NCI-H748 treated with DMSO at 0.1 percent for 48 hours (cell line): ENCODE measurements at places on chromosomes 4 and X.

DNA sequence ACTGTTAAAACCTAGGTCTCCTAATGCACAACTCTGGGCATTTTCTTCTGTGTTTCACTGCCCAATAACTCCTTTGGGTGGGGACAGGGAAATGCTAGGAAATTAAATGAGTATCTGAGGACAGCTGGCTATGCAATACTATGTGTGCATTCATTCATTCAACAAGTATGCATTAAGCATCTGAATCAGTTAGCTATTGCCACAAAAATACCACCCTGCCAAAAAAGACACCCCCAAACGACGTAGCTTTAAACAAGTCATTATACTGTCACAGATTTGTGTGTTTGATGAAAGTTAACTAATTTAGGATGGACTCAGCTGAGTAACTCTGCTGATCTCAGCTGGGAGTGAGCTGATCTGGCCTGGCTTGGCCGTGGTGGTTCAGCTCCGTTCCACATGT is 29.8 kb upstream of the PTCHD1 start:
- no peak for DNase-seq

DNA sequence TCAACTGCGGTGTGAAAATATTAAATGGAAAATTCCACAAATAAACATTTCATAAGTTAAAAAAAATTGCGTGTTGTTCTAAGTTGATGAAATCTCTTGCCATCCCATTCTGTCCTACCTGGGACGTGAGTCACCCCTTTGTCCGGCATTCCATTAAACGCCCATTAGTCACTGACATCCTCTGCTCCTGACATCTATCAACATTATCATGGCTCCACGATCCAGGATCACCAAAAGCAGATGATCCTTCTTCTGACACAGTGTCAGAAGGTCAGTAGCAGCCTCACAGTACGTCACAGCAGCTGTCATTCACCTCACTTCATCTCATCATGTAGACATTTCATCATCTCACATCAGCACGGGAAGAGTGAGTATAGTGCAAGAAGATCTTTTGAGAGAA is 125.7 kb downstream of the ZNF827 start:
- no peak for DNase-seq

DNA sequence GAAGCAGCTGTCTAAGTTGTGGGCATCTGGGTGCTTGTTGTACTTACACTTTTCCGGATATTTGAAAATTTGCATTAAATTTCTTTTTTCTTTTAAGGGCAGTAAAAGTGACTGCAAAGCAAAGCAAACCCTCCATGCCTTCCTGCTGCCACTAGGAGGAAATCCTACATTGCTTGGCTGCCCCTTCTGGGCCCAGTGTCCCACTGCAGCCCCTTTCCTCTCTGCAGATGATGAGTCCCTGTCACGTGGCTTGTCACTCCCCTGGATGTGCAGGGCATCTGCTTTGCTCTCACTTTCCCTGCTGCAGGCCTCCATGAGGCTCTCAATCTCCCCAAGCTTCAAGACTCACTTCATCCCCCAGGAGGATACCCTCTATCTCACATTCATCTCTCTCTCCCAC is 12.7 kb downstream of the TSR2 start:
- no peak for DNase-seq

- DNase-seq, result no peak
Measured at GRCh38 chrX:153375571-153375970, 25.6 kb downstream of the PNMA6E start.

DNA sequence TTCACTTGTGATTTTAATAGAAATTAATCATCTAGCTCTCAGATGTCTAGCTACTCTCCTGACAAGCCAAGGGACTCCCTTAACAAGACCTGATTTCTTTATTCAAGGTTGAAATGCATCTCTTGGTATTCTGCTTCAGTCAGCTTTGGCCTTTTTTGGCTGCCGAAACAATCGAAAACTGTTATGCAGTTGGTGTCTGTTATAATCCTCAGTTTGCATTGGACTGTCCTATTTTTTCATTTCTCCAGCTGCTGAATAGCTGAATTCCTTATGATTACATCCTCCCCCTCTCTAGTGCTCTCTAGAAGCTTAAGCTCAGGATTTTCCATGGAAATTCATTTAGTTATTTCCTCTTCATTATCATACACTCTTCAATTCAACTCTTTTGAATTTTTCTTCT is 177.2 kb downstream of the TRIML1 start:
- no peak for DNase-seq

GRCh38 chrX:119579414-119579813 is 5.1 kb downstream of the UBE2A start:
- no peak for DNase-seq

- no peak for DNase-seq
Measured at GRCh38 chr4:1538096-1538410, 131.8 kb upstream of the NKX1-1 start.

GRCh38 chrX:1417921-1418771 is 26.2 kb upstream of the SLC25A6 start:
- no peak for DNase-seq

GRCh38 chr4:1239141-1239949 is 9.6 kb downstream of the CTBP1 start:
- no peak for DNase-seq

- no peak for DNase-seq
Measured at GRCh38 chrX:68912113-68912512, 83.3 kb downstream of the EFNB1 start.

DNA sequence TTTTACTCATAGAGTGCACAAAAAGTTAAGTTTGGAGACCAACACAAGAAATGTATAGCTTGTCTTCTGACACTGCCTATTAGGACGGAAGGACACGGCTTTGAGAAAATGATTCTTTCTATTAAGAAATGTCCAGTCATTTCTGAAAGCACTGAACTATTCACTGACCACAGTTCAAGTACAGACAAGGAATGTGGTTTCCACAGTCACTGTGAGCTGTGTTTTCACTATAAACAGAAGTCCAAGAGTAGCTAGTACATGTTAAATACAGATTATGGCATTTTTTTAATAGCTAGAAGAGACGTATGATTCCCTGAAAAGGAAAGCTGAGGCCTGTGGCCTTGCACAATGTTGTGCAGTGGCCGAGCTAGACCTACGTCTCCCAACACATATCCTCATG is 115.1 kb upstream of the GPM6A start:
- no peak for DNase-seq

DNA sequence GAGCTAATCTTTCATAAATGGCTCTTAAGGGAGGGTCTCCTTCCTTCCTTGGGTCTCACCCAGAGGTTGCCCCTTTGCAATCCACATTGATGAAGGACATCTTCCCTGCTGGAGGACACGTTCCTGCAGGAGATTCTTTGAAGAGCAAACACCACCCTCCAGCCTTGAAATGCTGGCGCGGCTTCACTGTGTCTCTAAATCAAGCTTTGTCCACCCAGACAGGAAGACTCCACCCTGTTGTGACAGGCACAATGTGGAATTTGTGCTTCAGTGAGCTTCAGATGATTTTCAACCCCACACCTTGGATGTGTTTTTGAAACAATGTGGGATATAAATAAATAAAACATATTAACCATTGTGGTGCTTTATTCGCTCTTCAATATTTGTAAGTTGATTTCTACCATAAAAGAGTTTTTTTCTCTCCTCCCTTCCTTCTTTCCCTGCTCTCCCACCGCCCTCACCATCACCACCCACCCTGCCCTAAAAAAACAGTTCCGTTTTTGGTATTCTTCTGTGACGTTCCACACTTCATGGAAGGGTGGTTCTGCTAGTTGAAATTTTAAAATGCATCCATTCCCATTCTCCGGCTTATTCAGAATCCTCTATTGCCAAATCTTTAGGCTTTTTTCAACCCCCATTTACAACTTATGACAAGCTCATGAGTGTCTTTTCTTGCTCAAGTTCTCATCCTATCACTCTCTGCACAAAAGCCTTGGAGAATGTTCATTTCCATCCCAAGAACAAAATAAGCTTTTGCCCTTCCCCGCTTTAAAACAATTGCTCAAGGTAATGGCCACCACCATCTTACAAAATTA is 264.3 kb downstream of the RAPGEF2 start:
- no peak for DNase-seq

DNA sequence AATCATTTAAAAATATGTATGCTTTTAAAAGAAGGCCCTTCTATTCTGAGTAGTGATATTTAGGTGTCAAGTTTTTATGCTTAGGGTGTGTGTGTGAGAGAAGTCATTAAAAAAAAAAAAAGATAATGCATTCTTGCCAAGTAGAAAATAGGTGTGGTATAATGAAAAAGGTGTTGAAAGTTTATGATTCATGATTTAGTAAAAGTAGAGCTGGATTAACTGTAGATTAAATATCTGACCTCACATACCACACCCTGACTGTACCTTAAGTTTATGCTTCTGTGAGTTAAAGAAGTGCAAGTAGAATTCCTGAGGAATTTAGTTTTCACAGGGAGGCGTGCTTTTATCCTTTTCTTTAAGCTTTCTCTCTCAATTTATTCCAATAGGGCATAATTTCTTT is 71.1 kb downstream of the BMPR1B start:
- no peak for DNase-seq

- no peak for DNase-seq
Measured at GRCh38 chr4:83083925-83084475, 30.5 kb downstream of the PLAC8 start.

DNA sequence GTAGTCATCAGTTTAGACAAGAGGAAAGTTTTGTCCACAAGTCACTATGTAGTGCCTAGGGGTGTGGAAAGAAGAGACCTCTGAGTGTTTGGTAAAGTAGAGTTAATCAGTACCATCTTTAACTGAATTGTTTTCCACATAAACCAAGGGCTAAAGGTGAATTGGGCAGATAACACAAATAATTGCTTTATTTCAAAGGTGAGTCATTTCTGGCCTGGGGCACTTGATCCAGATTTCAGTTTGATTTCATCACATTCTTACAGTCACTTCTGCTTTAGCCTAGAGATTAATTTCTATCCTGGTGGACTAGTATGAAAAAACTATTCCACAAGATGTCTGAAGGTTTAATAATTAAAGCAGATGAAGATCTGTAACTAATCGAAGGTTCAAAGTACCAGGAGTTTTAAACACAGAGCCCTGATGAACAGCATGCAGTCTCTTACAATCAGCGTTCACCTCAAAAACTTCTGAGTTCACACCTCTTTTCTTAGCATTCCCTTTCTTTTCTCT is 74.5 kb upstream of the BOD1L1 start:
- no peak for DNase-seq

GRCh38 chrX:30735839-30736238 is 82.6 kb downstream of the GK start:
- no peak for DNase-seq

DNA sequence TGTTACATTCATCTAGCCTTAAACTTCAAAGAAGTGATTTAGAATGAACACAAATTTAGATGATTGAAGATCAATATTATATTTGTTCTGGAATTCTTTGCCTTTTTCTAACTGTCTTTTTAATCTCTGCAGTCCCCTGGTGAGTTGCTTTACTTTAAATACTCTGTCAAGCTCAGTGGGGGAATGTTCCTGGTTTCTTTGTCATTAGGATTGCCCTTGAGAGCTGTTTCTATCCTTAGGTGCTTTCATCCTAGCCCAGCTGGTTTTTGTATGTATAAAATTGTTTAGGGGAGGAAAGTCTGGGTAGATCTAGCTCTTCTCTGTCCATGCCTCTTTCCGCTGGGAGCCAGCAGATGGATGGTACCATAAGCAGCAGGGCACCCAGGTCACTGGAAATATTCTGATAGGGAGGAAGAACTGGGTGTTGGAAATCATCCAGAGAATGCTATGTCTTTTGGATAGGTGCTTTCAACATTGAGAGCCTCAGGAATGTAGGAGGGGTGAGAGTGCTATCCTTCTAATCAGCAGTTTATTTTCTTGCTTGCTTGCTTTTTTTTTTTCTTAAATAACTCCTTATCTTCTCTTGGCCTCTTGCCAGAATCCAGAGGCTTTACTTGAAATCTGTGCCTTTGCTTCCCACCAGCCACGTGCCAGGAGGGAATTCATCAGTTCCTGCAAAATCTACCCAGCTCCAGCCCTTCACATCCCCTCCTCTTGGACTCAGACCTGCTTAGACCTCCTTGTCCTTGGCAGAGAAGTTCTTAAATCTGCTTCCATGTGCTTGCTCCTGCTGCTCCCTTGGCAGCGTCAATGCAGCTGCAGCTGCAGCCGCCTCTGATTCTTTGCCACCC is 215.3 kb upstream of the ANXA3 start:
- no peak for DNase-seq

GRCh38 chr4:116469582-116469981 is 615.8 kb downstream of the TRAM1L1 start:
- no peak for DNase-seq

DNA sequence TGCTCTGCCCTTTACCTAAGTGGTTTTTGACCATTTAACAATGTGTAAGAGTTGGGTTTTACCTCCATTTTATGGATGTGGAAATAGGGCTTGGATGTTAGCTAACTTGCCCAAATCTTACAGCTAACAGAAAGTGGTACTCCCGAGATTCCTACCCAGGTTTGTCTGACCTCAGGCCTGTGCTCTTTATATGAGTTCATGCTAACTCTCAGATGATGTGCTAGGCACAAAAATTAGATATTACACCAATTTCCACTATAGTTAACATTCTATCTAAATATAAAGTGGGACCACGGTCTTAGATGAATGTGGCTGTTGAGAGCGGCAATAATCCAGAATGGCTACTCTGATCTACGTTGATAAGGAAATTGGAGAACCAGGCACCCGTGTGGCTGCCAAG is at the start of gene PTTG2:
Gene PTTG2 (plus strand): TSS at position 301 of the 400 bp plus-strand sequence. CDS start 37 bp downstream, at position 338.
- no peak for DNase-seq

- no peak for DNase-seq
Measured at GRCh38 chr4:154822775-154823174, 41.7 kb downstream of the RBM46 start.

- DNase-seq, result no peak
Measured at GRCh38 chr4:184980261-184980660, 38.0 kb upstream of the HELT start.

DNA sequence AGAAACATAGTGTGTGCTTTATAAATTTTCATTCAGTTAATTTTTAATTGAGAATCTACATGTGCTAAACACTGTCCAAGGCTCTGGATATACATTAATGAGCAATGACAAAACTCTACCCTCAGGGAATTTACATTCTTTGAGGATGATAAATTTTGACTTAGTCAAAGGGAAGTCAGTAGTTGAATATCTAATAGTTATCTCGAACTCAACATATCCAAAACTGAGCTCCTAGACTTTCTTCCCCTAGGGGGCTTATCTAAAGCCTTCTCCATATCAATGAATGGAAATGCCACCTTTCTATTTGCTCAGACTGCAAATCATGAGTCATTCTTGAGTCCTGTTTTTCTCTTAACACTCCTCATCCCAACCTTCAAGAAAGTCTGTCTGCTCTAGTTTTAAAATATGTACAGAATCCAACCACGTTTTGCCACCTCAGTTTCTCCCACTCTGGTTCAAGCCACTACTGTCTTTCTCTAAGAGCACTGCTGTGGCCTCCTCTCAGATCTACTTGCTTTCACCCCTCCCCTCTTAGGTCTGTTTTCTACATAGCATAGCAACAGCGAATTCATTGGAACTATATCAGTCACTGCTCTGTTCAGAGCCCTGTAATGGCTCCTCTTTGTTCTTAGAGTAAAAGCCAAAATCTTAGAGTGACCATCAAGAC is 9.5 kb downstream of the PARM1 start:
- DNase-seq, result no peak

DNA sequence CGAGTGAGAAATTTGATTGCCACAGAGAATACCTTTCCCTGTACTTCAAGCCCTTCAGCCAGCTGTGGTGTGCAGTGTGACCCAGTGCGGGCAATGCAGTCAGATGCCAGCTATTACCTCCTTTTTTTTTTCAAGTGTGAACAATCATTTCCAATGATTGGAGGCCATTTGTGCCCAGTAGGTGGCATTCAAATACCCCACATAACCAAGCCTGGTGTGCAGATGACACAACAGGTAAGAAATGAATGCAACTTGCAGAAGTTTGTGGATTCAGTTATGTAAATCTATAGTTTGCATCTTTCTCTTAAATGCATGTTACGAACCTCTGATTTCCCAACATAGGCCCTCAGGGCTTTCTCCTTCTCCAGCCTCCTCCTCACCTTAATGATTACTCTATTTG is 98.0 kb downstream of the CLCN4 start:
- no peak for DNase-seq
